ENCODE measurements at places on chromosomes 3 and 15.

DNA sequence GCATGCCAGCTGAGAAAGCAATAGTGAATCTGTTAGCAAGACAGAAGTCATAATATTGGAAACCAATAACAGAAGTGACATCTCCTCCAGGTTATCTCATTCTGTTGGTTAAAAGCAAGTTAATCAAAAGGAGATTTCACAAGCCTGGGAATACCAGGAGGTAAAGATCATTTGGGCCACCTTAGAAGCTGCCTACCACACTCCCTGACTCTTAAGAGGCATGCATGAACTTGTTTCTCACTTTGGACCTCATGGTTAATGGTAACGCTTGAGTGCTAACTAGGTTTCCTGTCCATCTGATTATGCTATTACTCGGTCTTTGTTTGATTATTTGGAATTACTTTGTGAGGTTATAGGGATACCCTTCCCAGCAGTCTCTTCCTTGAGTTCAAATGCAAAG is 650.8 kb upstream of the SGO1 start:
- DNase-seq = no peak

DNA sequence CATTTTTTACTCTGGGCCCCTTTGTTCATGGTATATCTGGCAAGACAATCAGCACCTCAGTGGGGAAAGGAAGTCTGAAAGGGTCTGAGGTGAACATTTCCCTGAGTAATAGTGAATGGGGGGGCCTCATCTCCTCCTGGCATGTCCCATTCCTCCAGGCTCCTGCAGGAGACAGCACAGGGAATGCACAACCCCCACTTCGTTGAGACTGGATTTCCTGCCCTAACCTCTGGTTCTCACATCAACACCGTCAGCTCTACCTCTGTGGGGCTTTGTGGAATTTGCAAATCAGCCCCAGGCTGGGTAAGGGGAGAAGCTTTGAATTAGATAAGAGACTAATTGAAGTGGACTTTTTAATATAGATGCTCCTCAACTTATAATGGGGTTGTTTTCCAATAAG is 168.3 kb upstream of the TRIM42 start:
- DNase-seq = no peak

- DNase-seq = no peak
Observed at GRCh38 chr15:73321496-73322450, 47.0 kb downstream of the HCN4 start.

- DNase-seq = no peak
Observed at GRCh38 chr15:79872358-79873017, 24.3 kb downstream of the MTHFS start.

- no peak for DNase-seq
Observed at GRCh38 chr3:51942603-51943450, 664 bp downstream of the PARP3 start.

- peak; percentile 36 for DNase-seq
Observed at GRCh38 chr3:157159037-157159761, 748 bp downstream of the CCNL1 start.

DNA sequence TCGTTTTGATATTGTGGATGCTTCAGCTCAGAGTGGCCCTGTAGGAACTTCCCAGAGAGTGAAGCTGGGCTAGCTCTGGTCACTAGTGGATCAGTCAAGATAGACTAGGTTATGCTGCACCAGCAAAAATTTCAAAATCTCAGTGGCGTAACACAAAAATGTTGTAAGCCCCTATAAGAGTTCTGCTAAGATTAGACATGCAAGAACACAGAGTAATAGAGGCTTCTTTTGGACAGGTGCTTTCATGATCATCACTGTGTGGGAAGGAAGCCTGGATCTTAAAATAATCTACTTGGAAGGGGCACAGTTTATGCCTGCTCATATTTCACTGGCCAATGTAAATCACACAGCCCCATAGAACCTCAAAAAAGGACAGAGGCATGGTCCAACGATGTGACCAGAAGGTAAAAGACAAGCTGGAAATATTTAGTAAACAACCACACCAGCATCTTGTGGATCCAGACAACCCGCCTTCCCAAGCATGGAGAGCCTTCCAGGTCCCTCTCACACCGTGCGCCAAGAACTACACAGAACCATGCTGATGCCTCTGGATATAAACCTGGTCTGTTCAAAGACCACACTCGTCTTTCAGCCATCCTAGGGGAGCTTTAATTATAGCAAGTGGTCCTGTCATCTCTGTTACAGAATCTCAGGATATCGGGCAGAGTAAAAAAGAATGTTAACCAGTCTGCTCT is 554.3 kb downstream of the EPHB1 start:
- no peak for DNase-seq

DNA sequence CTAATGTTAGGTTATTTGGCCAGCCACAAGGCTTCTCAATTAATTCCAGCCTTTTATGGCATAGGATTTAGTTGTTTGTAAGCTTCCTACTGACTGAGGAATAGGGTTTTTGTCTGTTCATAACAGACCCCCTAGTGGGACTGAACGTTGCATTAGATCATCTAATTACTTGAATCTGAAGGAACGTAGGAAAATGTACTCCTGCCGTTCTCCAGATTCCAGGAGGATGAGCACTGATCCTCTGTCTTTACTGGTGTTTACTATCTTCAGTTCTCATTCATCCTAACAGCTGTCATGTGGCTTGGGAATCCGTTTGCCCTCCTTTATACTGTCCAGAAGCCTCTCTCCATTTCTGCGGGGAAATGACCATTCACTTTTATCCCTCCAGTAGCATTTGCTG is 52.7 kb downstream of the RAD54L2 start:
- DNase-seq = no peak

DNA sequence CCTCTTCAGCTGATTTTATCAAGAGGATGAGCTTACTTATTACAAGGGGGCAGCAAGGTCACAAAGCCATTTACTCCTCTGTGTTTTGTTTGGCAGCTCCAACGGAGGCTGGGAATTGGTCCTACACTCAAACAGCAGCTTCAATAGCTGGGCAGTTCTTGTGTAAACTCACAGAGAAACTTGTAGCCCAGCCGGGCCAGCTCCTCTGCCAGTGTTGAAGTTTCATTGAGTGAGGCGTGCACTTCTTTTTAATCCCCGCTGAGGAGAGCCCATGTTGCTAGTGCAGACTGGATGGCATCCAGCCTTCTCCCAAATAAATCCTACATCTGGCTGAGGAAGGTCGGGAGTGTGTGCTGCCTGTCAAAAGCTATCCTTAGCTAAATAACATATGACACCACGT is 59.5 kb downstream of the BFSP2 start:
- DNase-seq = peak; percentile 62

DNA sequence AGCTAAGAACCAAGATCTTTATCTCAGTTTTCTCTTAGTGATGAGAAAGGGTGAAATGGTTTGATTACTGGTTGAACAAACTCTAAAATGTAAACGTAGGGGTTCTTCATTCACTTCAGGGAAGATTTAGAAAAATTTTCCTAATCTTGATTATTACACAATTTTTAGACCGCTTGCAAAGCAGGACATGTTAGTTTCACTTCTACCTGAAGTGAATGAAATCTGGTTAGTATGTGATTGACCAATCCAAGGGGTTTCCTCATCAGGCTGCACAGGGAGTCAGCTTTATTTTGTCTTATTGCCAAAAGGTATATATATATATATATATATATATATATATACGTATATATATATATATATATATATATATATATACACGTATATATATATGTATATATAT is 740.4 kb downstream of the TUSC7 start:
- DNase-seq = no peak

GRCh38 chr3:1263121-1263520 is 170.3 kb downstream of the CNTN6 start:
- no peak for DNase-seq

DNA sequence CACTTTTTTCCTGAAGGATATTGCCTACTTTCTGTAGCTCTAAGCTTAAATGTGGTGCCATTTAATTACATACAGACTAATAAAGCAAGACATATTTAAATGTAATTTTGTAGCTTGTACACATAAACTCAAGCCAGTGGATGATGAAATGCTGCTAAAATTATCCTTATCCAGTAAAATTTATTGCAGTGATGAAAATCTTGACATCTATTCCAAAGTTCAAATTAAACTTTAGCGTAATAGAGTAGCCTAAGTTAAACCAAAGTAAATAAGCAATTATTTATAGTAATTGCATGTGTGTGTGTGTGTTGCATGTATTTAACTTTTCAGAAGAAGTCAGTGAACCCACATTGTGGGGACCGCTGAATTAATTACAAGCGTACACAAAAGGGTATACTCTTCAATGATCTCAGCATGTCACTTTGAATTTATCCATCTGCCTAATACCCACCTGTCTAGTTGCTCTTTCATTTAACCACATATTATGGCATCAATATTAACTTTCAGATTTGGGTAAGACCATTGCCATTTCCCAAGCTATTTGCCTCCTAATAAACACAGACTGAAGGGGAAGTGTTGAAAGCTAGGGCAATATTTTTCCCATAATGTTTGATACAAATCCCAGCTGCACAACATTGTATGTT is 85.0 kb downstream of the MECOM start:
- no peak for DNase-seq

- no peak for DNase-seq
Observed at GRCh38 chr3:160801386-160802118, 45.5 kb downstream of the PPM1L start.

Data from NCI-H1092 (cell line).